HFF-Myc (cell line): ENCODE measurements at places on chromosomes 4 and X.

GRCh38 chr4:12446657-12447185 lies 1018.0 kb upstream of the HS3ST1 start:
- no peak for DNase-seq

GRCh38 chr4:128906581-128906980 lies 97.1 kb downstream of the JADE1 start:
- DNase-seq: no peak

DNA sequence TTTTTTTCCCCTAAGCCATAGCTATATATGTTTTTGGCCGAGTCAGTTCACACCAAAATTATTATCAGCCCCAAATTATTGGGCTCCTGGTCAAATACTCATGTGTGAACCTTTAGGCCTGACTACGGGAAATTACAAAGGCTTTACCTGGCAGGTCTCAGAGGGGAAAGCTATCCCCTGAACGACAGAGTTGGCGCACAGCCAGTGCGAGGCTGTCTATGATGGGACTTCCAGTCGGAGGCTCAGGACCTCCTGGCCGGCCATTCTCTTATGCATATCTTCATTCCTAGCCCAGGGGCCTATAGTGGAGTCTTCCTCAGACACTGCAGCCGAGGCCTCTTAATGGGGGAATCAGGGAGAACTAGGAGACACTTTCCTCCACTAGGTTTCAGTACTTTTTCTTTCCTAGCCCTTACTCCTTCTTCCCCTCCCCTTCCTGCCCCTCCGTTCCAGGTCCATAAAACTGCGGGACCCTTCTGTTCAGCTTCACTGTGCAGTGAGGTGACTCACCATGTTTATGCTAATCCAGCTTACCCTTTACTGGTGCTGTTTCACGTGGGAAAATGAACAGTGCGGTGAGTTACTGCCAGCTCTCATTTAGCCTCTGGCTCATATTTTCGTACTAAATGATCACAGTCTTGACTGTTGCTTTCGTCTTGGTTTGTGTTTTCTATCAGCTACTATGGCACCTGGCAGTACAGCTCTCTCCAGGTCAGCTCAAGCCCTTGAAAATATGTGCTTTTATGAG lies 533.9 kb downstream of the FSTL5 start:
- DNase-seq: peak; percentile 27

DNA sequence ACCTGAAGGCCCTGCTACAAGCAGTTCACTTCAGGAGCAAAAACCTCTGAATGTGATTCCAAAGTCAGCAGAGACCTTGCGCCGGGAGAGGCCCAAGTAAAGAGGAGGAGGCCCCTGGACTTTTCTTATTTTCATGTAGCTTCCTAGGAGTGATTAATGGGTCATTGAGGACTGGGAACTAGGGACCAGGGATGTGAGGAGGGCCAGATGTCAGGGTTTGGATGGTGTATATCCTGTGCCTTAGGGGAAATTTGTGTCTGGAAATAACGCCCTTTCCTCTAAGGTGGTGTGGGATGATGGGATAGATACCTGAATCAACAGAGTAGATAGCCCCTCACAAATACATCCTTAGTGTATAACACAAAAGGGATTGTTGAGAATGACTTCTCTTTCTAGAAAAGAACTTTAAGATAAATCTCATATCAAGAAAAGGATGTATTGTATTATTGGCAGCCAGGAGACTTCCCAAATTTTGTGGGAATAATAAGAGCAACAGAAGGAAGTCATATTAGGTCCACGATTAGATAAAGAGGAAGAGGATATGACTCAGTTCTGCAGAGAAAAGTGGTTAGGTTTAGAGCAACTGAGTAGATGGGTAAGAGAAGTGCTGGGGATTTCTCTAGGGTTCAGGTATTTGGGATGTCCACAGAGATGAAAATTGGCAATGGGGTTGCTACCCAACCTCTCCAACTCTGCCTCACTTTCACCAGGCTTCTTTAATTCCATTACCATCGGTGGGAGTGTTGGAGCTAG lies 1.1 kb downstream of the ITGB1BP2 start:
- no peak for DNase-seq

GRCh38 chr4:87458913-87459312 lies 36.5 kb downstream of the NUDT9 start:
- no peak for DNase-seq

- peak; percentile 26 for DNase-seq
These were observed 803.6 kb downstream of the GLUD2 start for GRCh38 chrX:121851033-121851432.

DNA sequence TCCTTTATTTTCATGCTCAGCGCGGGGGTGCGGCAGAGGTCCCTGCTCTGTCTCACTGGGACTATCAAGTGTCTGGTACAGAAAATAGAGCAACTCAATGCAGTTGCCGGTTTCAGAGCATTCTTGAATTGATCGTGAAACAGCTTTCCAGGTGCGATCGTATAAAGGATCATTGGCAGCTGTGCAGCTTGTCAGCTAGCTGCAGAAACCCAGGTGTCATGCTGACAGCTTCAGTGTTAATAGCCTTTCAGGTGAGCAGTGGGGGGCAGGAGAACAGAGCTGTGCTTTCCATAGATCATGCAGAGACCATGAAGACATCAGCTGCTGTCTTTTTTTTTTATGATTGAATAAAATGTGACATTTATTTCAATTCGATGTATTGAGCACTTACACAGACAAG lies 583.9 kb downstream of the NLGN4X start:
- DNase-seq: no peak

- no peak for DNase-seq
These were observed 52.0 kb upstream of the ATOH1 start for GRCh38 chr4:93776386-93777080.

DNA sequence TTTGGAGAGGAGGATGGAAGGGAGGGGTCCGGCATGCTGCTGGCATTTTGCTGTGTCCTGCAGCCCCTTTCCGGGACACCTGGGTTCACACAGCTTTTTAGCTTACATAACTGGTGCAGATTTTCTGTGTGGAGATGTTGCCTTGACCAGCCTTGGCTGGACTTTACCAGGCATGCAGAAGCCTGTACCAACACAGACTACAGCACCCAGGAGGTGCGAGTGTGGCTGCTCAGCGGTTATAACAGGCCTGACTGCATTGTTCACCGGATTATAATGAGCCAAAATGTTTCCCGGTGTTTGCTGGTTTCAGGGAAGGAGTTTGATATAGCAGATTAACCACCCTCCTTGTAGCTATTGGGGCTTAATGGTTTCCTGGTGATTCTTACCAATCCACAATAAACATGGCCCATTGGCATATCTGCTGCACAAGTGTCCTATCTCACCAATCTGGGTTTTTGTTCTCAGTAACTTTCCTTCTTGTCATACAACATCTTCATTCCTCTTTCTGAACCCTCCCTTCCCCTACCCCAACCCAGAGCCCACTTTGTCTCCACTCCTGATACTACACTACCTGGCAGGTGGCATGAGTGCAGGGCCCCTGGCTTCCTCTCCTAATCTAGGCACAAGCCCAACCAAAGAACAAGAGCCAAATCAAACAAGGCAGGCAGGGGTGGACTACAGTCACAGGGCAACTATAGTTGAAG lies 3.9 kb downstream of the RPL10 start:
- no peak for DNase-seq

DNA sequence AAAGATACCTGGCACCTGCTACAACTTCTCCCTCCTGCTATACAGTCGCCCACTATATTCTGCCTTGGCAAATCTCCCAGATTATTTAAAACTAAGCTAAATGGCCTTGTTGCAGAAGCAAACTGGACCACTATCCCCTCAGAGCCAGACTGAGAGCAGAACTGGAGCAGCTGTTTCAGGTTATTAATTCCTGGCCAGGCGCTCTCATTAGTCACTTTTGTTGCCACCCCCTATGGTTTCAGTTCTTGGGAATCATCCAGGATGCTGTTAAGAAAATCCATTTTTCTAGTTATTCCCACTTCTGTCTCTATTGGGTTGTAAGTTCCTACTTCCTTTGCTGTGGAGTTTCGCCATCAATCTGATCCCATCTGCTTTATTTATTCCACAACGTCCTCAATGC lies 30.1 kb downstream of the ADGRA3 start:
- DNase-seq: peak; percentile 41

DNA sequence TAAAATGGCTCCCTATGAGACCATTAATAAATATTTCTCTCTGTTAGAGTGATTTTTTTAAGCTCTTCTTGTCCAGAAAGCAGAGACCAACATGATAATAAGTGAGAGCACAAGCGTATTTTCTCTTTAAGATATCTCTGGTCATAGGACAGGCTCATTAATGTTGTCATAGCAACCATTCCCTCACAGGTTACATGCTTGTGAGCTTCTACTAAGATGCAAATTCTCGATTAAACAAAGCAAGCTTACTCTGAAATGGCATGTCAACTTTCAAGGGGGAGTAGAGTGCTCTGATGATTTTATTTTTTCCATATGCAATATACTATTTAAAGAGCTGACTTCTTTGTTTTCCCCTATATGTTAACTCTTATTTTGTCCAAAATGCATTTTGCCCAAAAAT lies 487.2 kb upstream of the LCORL start:
- no peak for DNase-seq

DNA sequence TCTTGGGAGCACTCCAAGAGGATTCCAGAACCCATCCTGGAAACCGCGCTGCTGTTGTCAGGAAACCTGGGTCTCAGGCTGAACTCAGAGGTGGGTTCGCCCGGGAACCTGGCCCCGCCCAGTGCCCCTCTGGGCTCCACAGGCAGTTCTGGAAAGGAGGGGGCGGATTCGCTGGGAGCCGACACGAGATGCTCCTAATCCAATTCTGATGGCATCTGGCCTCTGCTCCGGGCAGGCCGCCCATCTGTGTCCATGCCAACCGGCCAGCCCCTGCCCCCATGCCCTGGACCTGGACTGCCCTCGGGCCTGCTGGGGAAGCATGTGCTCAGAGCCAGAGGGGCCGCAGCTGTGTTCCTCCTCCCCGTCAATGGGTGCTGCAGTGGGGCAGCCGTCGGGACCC lies 21.0 kb downstream of the ATP2B3 start:
- no peak for DNase-seq

GRCh38 chrX:8743126-8743732 lies 11.3 kb upstream of the ANOS1 start:
- no peak for DNase-seq
